ENCODE measurements at places on chromosomes 1 and 21. TPM values are rescaled to one million over a fixed set of nuclear protein-coding genes. Genes with fewer than 3 reads are reported as not detected.

Gene URB1
- total RNA-seq: 38.8 TPM

Gene SPEN
- 15.3 TPM for total RNA-seq

Gene OR2L2
- not detected for total RNA-seq

Gene AHCYL1
- total RNA-seq: 41.1 TPM

Gene GUCA2B
- not detected for total RNA-seq

Gene AMY1A
- not detected for total RNA-seq

Gene TRNP1
- total RNA-seq: 15.2 TPM

Gene C1QTNF12
- total RNA-seq: 0.40 TPM

Gene RIMKLA
- 0.61 TPM for total RNA-seq

Gene FCGR1A
- not detected for total RNA-seq

Gene RGS13
- total RNA-seq: not detected

Gene ETV3
- total RNA-seq: 12.0 TPM

Gene IGSF8
- total RNA-seq: 18.0 TPM
